ENCODE measurements at places on chromosomes 7 and 10.

DNA sequence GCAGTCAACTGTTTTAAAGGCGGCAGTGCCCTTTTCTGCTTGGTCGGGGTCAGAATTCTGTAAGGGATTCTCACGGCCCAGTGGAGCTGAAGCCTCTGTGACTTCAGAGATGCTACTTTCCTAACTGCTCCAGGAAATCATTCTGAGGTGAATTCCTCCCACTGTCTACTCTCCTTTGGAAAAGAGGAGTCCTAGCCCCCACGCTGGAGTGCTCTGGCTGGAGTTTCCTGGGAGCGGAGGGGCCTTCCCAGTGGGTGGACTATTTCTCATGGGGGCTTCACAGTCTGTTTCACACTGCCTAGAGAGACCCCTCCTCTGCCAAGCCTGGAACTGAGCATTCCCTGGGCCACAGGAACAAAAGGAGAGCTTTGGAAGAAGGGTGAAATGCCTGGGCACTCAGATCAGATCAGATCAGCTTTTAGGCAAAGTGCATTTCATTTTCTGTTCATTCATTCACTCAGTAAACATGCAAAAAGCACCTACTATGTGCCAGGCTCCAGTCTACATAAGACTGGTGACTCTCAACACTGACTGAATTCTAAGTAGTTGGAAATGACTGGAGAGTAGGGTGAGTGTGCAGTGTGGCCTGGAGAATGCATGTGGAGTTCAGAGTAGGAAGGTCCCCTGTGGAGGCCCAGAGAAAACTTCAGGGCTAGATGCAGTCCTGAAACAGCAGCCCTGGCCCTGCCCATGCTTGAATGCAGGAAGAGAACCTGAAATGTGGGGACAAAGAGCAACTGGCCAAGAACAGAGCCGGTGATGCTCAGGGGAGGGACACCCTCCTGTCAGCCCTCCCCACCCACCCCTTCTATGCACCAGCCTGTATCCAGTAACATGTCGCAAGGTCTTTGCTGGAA lies 12.2 kb downstream of the ZNF488 start:
- no peak for DNase-seq

- DNase-seq = no peak
Observed at GRCh38 chr10:123009105-123009820, 457 bp downstream of the ACADSB start.

GRCh38 chr10:82211346-82211745 lies 336.4 kb downstream of the NRG3 start:
- no peak for DNase-seq

- DNase-seq = no peak
Observed at GRCh38 chr10:62545160-62546066, 171.2 kb downstream of the ZNF365 start.

GRCh38 chr7:116886543-116887156 lies 24.3 kb downstream of the CAPZA2 start:
- DNase-seq = no peak

GRCh38 chr10:18545621-18546305 lies 105.6 kb downstream of the NSUN6 start:
- DNase-seq = no peak

Data from hippocampal formation (tissue), 2 donors.